ENCODE measurements at places on chromosomes 1 and 21.

DNA sequence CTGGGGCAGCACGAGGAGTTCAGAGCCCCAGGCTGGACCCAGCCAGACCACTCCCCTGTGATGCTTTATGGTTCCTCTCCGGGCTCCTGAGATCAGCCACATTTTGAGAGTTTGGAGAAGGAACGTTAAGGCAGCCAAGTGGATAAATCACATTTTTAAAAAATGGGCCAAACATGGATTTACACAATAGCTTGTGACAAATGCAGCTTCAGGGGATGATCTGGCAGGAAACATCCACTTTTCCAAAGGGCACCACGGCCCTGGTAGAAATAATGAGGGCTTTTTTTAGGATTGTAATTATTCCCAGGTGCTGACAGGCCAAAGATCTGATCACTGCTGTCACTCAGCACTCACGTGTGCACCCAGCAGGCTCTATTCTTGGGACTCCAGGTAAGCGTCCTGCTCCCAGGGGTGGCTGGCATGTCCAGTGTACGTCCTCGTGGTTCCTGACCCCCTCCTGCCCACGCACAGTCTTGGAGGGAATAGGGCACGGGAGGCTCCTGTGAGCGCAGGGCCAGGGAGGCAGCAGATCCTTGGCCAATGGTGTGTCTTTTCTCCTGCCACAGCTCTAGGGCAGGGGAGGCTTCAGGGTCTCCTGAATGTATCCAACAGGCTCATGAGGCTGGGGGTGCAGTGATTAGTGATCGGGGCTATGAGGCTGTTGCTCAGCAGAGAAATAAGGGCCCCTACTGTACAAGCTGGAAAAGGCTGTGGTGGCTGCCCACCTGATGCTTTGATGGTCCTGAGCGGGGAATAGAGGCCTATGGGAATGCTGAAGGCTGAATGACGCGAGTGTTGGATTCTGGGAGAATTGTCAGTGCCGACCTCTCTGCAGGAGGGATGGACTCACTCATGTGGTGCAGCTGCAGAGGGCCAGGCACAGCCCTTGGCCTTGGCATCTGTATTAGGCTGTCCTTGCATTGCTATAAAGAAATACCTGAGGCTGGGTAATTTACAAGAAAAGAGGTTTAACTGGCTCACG, 415.7 kb downstream of the PTPRU start:
- DNase-seq: no peak

DNA sequence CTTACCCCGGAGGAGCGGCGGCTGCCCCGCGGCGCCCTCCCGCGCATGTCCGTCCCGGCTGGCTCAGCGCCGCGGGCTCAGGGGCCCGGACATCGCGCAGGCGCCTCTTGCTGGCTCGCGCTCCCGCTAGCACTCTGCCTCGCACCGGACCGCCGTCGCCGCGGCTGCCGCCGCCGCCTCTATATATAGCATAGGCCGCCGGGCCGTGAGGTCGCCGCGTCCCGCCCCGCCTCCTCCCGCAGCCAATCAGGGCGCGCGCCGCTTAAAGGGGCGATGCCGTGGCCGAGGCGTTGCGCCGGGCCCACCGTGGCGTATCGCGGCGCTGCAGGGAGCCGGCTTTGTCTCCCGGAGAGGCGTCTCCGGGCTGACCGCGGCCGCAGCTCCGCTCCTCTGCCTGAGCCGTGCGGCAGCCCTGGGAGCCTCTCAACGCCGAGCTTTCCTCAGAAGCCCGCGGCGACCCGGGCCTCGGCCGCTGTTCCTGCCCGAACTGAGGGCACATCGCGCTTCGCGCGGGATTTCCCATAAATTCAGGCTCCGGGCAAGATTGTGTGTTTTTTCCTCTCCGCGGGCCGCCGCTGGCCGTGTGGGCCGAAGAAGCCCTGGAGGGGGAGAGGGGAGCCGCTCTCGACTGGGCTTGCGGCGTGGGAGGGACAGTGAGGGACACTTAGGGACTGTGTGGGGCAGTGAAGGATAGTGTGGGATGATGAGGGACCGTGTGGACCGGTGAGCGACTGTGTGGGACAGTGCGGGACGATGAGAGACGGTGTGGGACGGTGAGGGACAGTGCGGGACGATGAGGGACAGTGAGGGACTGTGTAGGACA, at the start of gene ERRFI1:
Gene ERRFI1, minus strand, starts transcription at position 157 of the 823 bp plus-strand sequence. CDS start 10,690 bp downstream, outside the sequence.
- DNase-seq: no peak

DNA sequence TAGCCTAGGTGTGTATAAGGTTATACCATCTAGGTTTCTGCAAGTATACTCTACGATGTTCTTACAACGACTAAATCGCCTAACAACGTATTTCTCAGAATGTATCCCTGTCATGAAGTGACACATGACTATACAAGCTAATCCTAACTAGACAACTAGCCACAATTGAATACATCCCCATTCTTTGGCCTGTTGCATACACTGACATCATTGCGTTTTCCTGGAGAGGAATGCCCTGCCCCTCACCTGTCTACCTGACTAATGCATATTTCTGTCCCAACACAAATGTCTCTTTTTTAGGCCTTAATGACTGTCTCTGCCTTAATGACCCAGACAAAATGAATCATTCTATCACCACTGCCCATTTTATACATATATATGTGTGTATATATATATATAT, 8.5 kb upstream of the NFIA start:
- no peak for DNase-seq

- no peak for DNase-seq
Observed at GRCh38 chr1:203081465-203082230, 4.2 kb downstream of the MYOG start.

DNA sequence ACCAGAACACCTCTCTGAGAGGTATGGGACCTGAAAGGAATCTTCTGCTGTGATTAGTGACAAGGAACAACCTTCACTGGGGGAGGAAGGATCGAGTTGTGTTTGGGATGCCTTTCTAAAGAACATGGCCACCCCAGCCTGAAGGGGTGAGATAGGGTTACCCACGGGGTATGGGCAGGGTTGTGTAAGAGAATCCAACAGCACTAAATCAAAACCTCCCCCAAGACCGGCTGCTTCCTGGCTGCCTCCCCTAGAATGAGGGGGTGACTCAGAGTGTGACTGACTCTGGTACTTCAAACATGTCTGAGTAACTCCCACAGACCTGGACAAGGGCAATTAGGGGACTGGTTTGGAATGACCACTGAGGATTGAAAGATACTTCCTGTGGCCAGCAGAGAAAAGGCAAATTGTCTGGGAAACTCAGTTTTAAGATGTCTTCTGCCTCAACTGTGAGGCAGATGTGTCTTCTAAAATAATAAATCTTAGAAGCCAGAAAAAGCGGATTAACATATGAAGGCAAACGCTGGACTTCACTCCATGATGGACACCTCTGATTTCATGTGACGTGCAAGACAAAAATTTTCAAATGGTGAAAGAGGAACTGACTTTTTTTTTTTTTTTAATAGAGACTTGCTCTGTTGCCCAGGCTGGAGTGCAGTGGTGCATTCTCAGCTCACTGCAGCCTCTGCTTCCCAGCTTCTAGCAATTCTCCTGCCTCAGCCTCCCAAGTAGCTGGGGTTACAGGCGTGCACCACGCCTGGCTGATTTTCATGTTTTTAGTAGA, 6.7 kb upstream of the PTPN14 start:
- DNase-seq: no peak

- DNase-seq: no peak
Observed at GRCh38 chr1:200345520-200345919, 64.3 kb downstream of the ZNF281 start.

DNA sequence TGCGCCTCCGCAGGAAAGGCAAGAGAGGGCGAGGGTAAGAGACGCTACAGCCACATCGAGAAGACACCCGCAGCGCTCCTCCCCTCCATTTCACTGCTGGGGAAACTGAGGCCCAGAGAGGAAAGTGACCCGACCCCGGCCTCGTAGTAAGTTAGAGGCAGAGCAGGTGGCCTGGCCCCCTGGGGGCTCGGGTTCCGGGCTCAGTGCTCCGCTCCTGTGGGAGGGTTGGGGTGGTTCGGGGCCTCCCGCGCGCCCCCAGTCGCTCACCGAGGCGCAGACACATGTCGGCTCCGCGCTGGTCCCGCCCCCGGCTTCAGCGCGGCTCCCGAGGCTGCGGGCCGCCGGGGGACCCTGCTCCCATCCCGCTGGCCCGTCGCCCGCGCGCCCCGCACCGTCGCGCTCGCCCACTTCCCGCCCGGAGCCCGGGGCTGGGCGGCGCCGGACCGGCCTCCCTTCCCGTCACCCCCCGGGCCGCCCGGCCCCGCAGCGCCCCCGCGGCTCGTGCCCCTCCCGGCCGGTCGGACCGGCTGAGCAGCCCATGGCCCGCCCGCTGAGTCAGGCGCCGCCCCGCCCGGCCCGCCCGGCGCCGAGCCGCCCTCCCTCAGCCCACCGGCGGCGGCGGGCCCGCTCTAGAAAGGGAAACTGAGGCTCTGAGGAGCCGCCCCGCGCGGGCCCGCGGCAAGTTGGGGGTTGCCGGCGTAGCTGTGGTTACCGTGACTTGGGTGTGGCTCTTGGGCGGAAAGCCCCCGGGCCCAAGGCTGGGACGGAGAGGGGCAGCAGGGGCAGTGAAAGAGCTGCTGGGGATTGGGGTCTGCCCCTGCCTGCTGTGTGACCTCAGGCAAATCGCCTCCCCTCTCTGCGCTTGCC, at the start of gene TMEM54:
Gene TMEM54, minus strand, starts transcription at position 434 of the 867 bp plus-strand sequence. Its CDS starts 151 bp downstream, at position 283.
- no peak for DNase-seq

GRCh38 chr1:230818367-230818766, 50.0 kb downstream of the C1orf198 start:
- DNase-seq: no peak

DNA sequence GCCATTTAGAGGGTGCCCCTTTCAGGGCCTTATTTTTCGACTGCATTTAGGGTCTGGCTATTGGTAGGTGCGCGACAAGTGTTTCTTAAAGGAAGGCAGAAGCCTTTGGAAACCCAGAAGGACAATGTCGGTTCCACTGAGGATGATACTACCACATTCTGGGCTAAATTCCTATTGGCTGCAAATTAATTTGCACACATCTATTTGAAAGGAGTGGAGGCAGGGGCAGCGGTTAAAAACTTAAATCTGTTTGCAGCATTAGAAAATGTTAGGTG, 1.1 kb downstream of the PATJ start:
- no peak for DNase-seq

DNA sequence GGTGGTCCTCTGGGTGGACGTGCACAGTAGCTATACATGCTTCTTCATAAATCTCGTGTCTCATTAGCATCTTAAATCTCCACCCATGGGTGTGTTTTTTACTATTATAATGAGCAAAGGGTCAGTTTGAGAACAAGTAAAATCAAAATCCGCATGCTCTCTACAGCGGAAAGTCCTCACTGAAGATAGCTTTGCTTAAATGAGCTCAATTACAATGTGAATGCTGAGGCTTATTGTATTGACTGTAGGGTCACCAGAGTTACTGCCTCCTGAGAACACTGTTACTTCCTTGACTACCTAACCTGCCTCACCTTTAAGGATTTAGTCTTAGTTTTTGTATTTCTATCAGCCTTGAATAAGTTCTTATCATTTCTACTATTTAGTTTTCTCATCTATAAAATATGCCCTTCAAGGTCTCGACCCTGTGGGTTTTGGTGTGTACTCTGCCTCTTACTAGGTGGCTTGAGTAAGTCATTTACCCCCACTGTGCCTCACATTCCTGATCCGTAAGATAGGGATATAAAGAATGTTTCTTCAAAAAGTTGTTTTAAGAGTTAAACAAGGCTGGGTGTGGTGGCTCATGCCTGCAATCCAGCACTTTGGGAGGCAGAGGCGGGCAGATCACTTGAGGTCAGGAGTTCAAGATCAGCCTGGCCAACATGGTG, 7.9 kb downstream of the SLAMF7 start:
- DNase-seq: no peak

- no peak for DNase-seq
Observed at GRCh38 chr1:236066054-236066453, 1.2 kb upstream of the NID1 start.

DNA sequence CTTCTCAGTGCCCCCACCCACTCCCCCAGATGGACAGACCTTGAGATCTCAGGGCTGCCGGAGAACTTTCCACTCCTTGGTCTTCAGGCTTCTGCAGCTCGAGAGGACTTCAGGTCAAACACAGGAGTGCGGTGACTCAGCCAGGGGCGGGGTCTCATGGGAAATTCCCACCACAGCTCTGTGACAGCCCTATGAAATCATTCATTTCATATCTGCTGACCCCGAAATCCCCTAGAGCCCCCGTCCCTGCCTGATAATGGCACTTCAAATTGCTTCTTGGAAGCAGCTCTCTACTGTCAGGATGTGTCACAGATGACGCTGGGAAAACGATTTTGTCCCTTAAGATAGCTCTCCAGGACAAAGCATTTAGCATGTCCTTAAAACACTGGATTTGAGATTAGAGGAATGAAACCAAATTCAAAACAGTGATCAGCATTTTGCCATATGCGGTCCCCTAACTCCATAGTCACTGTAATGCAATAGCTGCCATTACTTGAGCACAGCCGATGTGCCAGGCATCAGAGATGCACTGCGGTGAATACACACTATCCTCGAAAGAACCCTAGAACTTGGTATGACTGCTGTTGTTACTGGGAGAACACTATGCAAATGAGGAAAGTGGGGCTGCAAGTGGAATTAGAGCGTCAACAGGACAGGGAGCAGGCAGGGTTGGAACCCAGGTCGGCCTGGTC, at the start of gene TNFRSF9:
Gene TNFRSF9, minus strand, starts transcription at position 95 of the 692 bp plus-strand sequence. CDS start 845 bp downstream, outside the sequence.
- no peak for DNase-seq

DNA sequence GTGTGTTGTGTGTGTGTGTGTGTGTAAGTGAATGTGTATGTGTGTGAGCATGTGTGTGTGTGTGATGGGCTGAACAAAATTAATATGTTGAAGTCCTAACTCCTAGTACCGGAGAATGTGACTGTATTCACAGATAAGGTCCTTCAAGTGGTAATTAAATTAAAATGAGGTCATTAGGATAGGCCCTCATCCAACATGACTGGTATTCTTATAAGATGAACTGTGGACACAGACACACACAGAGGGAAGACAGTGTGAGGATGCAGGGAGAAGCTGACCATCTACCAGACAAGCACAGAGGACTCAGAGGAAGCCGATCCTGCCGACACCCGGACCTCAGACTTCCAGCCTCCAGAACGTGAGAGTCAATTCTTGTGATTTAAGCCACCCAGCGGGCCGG, 91.2 kb upstream of the PGBD5 start:
- DNase-seq: no peak

- DNase-seq: no peak
Observed at GRCh38 chr1:17135530-17135929, 16.3 kb upstream of the PADI2 start.

- DNase-seq: no peak
Observed at GRCh38 chr1:167022384-167022783, 33.3 kb downstream of the MAEL start.

GRCh38 chr1:52709016-52709415, 10.9 kb upstream of the COA7 start:
- DNase-seq: no peak

DNA sequence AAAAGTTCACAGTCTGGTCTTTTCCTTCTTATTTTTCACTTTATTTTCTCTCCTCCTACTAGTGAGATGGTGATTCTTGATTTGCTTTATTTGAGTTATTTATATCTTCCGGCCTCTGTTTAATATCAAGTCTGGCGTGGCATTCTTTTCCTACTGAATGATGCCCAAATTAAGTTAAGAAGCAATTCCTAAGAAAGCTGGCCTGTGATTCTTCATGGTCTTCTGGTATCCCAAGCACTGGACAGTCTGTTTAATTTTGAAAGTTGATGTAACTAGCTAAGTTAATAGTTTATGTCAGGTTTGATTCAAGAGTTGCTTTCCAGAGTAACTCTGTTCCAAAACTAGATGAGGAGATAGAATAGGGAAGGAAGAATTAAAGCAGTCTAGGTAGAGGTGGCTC, 9.2 kb upstream of the ENAH start:
- no peak for DNase-seq

Data from NCI-H1436 treated with DMSO at 0.1 percent for 48 hours (cell line).